ENCODE measurements at places on chromosomes 13 and 19. TPM values are rescaled to one million over a fixed set of nuclear protein-coding genes. Genes with fewer than 3 reads are reported as not detected.

DNA sequence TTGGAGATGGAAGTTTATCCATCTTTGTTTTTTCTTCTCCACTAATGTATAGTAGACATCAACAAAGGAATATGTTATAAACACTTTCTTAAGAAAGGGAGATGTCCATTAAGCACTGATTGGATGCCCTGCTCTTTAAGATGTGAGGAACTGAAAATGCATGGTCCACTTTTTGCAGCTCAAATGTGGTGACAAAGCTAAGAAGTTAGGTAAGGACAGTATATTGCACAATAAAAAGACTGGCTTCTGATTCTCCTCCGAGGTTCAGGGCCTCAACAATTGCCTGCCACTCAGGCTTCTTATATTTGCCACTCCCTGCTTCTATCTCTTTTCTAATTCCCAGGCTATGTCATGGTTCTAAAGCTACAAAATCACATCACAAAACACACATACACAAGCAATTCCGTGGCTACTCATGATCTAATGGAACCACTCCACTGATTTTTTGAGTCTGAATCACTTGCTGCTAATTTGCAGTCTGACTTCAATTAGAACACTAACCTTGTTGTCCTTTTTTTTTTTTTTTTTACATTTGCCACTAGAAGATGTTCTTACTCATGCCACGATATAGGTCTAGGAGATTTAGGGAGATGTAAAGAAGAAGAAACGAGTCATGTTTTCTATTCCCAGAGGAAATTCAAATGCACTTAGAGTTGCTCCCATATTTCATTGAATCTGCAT is 29.6 kb upstream of the TNFSF11 start:
- no peak for DNase-seq

ZNF613 gene
- polyA plus RNA-seq, result 4.3 TPM

DNA sequence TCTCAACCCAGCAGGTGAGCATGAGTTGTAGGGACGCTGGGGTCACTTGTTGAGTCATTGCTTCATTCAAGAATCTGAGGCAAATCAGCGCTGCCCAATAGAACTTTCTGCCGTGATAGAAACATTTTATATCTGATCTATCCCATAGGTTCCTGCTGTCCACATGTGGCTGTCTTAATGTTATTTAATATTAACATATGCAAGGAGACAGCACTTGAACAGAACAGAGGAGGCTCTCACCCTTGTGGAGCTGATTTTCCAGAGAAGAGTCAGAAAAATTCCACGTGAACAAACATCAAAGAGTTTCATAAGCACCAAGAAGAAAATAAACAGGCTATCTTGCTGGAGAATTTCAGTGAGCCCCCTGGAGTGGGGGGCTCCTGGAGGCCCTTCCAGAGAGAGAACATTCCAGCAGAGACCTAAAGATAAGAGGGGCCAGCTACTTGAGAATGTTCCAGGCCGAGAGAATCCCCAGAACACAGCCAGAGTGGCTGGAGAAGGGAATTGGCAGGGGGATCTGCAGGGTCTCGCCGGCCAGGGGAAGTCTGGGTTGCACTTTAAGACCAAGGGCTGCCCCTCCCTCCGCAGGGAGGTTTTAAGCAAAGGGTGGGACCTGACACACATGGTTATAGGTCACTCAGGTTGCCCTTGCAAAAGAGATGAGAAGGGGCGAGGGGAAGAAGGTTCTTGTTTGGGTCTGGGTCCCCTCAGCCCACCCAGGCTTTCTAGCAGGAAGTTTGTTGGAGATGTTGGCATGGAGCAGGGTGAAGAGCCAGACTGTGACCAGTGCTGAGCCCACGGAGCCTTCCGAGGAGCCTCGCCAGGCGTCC is 135.7 kb downstream of the CRYL1 start:
- no peak for DNase-seq

- DNase-seq, result no peak
Measured at GRCh38 chr19:54399189-54399588, 16.1 kb upstream of the TTYH1 start.

DNA sequence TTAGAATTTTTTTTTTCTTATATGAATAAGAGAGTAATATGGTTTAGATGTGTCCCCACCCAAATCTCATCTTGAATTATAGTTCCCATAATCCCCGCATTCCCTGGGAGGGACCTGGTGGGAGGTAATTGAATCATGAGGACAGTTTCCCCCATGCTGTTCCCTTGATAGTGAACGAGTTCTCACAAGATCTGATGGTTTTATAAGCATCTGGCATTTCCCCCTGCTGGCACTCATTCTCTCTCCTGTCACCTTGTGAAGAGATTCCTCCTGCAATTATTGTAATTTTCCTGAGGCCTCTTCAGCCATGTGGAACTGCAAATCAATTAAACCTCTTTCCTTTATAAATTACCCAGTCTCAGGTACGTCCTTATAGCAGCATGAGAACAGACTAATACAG is 205.7 kb downstream of the MYO16 start:
- DNase-seq, result no peak

DNA sequence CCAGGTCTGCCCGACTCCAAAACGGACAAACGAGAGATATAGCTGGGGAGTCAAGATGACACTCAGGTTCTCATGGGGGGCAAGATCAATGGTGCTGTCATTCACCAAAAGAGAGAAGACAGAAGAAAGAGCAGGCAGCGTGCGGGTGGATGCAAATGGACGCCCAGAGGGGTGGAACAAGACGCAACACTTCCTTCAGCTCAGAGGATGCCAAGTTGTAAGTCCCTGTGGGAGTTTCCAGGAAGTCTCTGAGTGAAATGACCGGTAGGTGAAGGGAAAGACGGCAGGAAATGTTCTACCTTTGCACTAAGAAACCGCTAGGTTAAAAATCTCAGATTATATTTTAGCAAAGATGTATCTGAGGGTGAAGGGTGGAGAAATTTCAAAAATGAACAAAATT is 26.5 kb downstream of the TUBGCP3 start:
- DNase-seq, result no peak

- no peak for DNase-seq
Measured at GRCh38 chr19:5358173-5358800, 17.7 kb upstream of the PTPRS start.

DNA sequence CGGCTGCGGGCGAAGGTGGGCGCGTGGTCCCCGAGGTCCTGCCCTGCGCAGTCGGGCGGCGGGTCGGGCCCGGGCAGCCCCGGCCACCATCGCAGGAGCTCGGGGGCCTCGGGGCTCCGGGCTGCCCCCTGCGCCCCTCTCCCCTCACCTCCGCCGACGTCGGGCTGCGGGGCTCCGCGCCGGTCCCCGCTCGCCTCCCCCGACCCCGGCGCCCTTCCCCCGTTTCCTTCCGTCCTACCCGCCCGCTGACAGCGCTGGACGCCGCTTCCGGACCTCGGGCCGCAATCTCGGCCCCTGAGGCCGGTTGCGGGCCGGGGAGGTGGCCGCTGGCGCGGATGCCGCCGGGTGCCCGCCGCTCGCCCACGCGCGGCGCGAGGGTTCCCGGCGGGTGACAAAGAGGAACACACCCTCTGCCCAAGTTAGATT is 720 bp downstream of the FARP1 start:
- no peak for DNase-seq

TBXA2R gene
- polyA plus RNA-seq, result 3.8 TPM

Measured in urinary bladder (tissue), 4 donors.